ENCODE measurements at places on chromosomes 16 and 17.

- no peak for DNase-seq
Measured at GRCh38 chr16:66881014-66881417, 701 bp downstream of the PDP2 start.

- DNase-seq, result no peak
Measured at GRCh38 chr17:75919611-75920010, 14.9 kb upstream of the MRPL38 start.

DNA sequence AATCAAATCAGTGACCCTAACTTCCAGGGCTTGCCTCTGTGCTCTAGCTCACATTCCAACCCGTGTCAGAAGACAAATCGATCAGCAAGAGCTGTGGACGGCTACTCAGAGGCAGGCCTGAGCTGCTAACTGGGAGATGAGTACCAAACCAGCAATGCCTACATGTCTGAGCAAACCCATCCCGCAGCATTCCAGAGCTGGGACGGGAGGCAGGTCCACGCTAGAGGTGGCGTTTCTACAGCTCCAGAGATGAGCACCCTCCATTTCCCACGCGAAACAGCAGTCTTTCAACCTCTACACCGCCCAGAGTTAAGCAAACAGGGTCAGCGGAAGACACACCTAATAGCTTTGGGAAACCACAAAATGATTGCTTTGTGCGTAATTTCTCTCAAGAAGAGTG, 6.5 kb downstream of the NXN start:
- DNase-seq, result no peak

DNA sequence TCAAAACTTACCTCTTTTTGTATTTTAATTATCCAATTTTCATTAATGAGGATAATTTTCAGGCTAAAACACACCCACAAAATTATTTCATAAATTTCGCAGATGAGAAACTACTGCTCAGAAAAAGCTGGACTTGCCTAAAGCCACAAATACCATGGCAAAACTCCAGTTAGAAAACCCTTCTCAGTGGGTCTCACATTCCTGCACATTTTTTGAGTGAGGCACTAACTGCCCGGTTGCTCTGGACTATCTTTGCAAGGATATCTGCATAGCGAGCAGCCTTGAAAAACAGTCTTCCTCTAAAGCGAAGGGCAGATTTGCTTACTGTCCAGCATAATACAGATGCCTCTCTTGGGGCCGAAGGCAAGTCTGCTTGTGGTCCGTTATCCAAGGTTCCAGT, 9.8 kb downstream of the MPHOSPH6 start:
- no peak for DNase-seq

- peak; percentile 11 for DNase-seq
Measured at GRCh38 chr17:27466743-27467375, 10.6 kb downstream of the KSR1 start.

DNA sequence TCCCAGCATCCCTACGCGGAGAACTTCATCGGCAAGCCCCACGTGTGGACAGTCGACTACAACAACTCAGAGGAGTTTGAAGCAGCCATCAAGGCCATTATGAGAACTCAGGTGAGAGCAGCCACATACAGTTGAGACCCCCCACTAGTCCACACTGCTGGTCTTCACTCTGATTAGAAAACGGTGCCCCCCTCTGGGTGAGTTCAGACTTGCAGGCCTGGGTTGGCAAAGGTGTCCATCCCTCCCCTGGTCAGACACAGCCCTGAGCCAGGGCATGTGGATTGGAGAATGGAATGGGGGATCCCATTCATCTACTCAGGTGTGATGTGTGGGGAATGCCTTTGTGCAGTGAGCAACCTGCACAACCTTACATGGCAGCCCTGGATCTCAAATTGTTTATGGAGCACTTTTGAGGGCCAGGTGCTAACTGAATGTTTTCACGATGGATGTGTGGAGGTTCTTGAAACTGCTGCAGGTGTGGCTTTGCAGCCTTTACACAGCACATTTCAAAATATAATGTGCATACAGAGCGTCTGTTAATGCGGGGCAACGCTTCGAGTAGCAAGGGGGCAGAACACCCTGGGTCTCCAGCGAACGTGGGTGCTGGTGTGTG, 72.6 kb downstream of the MGAT5B start:
- DNase-seq, result no peak

- no peak for DNase-seq
Measured at GRCh38 chr16:50539053-50539695, 9.0 kb upstream of the NKD1 start.

GRCh38 chr16:51155199-51155607, 4.1 kb upstream of the SALL1 start:
- no peak for DNase-seq

DNA sequence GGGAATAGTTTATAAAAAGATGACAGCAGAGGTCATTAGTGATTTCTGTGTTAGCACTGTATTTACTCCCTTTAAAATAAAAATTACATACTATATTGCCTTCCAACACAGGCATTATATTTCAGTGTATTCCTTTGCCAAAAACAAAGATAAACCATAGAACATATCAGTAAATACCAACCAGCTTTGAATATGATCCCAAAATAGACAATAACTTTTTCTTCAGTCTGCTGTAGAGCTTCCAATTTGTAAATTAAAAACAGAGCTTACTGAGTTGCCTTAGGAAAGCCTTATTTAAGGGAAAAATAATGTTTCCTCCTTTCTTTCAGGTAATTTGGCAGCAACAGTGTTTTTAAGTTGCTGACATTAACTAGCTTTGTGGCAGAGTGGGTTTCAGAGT, 352.1 kb upstream of the TBX2 start:
- no peak for DNase-seq

- no peak for DNase-seq
Measured at GRCh38 chr16:69889295-69889964, 61.7 kb upstream of the CLEC18A start.

DNA sequence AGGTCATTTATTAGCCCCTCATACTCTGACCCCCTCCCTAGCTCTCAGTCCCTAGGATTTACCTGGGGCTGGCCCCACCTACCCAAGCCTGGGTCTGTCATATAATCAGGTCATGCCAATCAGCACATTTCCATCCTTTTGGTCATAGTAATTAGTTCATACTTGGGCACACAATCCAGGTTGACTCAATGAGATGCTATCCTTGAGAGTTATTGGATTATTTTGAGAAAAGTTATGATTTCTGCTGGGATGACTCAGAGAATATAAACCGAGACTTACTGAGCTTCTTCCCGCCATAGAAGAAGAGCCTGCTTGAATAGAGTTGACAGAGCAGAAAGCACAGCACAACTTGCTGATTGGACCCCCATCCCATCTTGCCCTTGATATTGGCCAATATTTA, 331.5 kb downstream of the CBLN1 start:
- DNase-seq, result no peak

GRCh38 chr16:67200491-67200890, 1.6 kb downstream of the ELMO3 start:
- no peak for DNase-seq

DNA sequence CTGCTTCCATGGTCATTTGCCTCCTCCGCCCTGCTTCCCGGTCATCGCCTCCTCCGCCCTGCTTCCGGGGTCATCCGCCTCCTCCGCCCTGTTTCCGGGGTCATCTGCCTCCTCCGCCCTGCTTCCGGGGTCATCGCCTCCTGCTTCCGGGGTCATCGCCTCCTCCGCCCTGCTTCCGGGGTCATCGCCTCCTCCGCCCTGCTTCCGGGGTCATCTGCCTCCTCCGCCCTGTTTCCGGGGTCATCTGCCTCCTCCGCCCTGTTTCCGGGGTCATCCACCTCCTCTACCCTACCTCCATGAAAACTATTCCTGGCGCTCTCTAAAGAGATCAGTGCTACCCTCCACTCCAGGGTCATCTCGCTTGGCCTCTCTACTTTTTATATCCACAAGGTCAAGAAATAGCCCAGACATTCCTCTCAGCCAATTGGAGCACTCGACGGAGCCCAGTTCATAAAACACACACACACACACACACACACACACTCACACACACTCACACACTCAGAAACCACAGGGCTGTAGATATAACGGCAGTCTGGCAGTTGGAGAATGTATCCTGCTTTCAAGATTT, 44.8 kb downstream of the TRARG1 start:
- DNase-seq, result no peak

DNA sequence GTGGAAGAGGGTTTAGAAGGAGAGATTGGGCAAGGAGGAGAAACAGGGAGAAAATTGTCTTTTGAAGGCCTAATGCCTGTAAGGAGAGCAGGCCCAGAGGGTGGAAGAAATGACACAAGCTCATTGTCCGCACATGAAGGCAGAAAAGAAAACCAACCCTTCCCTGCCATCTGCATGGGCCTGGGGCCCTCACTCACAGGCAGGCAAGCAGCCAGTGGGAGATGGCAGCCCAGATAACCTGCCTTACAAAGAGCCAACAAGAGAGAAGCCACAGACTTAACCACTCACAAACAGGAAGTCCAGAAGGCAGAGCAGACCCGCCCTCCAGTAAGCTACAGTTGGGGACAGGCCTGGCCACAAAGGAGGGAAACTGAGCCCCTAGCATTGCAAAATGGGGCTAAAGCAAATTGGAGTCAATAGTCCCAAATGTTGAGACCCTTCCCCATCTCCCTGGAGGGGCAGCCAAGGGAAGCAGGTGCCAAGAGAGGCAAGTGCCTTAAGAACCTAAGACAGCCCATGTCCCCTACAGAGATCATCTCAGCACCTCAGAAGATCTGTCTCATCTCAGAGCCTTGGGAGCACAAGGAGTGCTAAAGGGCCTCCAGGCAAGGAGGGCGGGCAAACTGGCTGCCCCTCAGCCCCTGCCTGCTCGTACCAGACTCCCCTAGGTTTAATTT, 7.3 kb upstream of the TSPOAP1 start:
- DNase-seq, result no peak

DNA sequence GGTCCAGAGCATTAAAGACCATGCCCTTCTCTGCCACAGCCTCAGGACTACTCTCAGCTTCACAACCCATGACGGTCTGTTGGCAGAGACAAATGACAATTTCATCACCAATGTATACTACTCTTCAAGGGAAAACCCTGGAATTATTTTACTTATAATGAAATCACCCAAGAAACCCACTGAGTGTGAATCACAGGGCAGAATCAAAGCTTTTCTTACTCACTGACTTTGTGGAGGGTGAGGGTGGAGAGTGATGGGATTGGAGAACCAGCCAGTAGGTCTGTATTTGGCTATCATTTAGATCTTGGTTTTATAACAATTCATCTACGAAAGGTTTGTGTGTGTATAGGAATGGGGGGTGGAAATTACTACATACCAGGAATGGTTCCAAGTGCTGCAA, 442.6 kb downstream of the SHISA9 start:
- no peak for DNase-seq

DNA sequence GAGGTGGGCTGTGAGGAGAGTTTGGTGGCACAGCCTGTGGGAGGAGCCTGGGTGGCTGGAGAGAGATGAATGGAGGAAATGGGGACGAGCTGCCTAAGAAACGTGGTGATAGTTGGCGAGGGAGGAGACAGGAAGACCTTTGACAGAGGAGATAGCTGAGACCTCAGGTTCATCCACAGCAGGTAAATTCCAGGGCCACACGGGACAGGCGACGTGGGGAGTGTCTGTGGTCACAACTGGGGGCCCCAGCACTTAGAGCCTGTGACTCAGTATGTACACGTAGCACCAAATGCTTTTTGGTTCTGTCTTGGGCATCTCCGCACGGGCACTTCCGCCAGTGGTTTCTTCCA, 7.7 kb downstream of the MINK1 start:
- DNase-seq, result no peak

DNA sequence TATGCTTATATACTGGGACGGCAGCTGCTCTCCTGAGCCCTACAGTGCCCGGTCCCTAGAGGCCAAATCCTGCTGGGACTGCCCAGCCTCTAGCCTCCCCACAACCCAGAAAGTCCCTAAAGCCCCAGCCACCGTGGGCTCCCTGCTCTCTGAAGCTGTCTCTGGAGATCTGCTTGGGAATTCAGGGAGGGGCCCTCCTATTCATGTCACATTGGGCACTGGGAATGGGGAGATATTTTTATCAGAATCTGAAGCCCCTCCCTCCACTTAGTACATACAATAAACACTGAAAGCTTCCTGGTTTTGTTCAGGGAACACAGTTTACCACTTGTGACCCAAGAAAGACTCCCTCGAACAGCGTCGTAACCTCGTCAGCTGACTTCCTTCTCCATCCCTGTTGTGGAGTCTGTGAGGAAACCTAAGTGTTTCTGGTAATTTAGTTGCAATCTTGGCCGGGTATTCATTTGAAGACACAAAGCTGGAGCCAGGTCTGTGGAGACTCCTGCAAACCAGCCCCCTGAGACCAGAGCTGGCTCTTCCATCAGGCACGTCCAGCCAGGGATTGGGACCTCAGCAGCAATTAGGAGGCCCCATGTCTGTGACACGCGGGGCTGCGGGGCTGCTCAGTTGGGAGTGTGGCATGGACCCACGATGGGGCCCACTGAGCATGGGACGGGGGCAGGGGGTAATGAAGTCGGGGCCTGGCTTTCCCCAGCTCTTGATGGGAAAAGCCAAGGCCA, 38.5 kb downstream of the PGS1 start:
- DNase-seq, result no peak

- no peak for DNase-seq
Measured at GRCh38 chr16:66569827-66570405, 3.7 kb downstream of the CMTM1 start.

- DNase-seq, result no peak
Measured at GRCh38 chr17:40548982-40549685, 16.1 kb downstream of the CCR7 start.

DNA sequence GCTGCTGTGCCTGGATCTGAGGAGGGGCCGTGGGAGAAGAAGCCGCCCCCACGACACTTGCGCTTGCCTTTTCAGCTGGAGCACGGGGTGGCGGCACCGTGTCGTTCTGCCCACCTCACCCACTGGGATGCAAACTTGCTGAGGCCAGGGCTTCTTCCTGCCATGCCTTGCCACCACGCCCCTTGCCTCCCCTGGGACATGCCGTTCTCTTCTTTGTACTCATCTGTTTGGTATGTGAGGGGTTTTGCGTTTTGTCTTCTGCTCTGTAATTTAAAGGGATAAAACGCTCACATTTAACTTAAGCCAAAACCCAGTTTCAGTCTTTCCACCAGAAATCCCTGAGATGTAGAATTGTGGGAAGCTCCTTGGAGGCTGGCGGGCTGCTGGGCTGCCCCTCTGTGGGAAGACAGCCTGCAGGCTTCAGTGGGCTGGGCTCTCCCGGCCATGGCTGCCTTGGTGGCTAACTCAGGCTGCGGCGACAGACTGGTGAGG, 180.2 kb downstream of the RPTOR start:
- DNase-seq, result no peak

DNA sequence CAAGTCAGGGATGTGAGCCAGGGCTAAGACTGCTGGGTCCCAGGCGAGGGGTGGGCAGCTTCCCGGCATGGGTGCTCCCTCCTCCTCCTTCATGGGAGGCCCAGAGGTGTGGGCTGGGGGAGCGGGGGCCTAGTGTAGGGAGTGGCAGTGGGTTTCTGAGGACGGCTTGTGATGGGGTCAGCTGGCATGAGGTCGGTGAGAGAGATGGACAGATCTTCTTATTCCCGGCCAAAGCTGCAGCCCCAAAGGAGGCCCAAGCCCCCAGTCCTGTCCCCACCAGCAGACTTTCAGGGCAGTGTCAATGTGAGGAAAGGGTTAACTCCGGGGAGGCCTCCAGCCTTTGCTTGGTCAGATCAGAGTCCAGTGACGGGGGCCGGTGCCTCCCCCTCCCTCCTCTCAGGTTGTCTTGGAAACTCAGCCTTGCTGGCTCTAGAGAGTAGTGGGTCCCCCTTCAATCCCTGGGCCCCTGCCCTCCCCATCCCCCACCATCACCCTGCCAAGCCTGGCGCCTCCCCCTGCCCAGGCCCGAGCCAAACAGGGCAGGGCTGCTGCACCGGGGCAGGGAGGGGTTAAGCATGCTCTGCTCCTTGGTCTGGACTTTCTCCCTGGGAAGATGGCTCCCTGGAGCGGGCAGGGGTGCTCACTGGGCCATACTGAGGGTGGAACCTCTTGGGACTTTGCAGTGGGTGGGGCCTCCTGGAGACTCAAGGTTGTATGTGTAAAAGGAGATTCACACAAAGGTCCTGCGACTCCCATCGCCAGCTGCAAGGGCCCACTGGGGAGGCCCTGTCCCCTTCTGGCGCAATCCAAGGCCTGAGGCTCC, 12.4 kb downstream of the NAT9 start:
- DNase-seq, result no peak
